Mononuclear cell (primary cell): ENCODE measurements at places on chromosomes 7 and 10. TPM values are rescaled to one million over a fixed set of nuclear protein-coding genes. Genes with fewer than 3 reads are reported as not detected.

GNAT3 gene
- not detected for total RNA-seq

MYH16 gene
- total RNA-seq: not detected

CLRN3 gene
- total RNA-seq: not detected

FAM25A gene
- total RNA-seq: not detected

MARCHF5 gene
- 24.1 TPM for total RNA-seq

HOXA2 gene
- 0.10 TPM for total RNA-seq

GRID1 gene
- total RNA-seq: not detected

STOX1 gene
- total RNA-seq: 0.21 TPM

MSMB gene
- not detected for total RNA-seq

LRIT1 gene
- not detected for total RNA-seq

GRID2IP gene
- total RNA-seq: 0.21 TPM

OR13A1 gene
- total RNA-seq: 0.10 TPM

CUX1 gene
- total RNA-seq: 41.1 TPM

POLL gene
- total RNA-seq: 10.3 TPM

DOCK4 gene
- 5.6 TPM for total RNA-seq

PLEKHS1 gene
- 0.21 TPM for total RNA-seq

GRM3 gene
- total RNA-seq: not detected

OPALIN gene
- not detected for total RNA-seq

ANKRD30A gene
- total RNA-seq: not detected

LRRD1 gene
- total RNA-seq: 0.10 TPM

NFE2L3 gene
- 7.8 TPM for total RNA-seq

ACTL6B gene
- total RNA-seq: not detected

WDFY4 gene
- 28.9 TPM for total RNA-seq

EFCAB10 gene
- 0.94 TPM for total RNA-seq

CYP2E1 gene
- total RNA-seq: 0.42 TPM

GJD4 gene
- not detected for total RNA-seq

STAG3 gene
- 6.7 TPM for total RNA-seq

EVX1 gene
- total RNA-seq: not detected

ZNF485 gene
- total RNA-seq: 1.9 TPM

RSPH10B2 gene
- 0.21 TPM for total RNA-seq

SAP25 gene
- 1.8 TPM for total RNA-seq

WAPL gene
- total RNA-seq: 72.5 TPM

PDE1C gene
- total RNA-seq: not detected

PTPRE gene
- total RNA-seq: 205 TPM

DNAH11 gene
- under 0.01 TPM for total RNA-seq

PPP1R3A gene
- total RNA-seq: not detected

PANK1 gene
- total RNA-seq: 0.52 TPM

ADIRF gene
- total RNA-seq: not detected
